A375 (cell line): ENCODE measurements at places on chromosomes 7 and 10. TPM values are rescaled to one million over a fixed set of nuclear protein-coding genes. Genes with fewer than 3 reads are reported as not detected.

The PPP1R3A gene
- total RNA-seq, result not detected in 2 replicates

The ATP5MK gene
- total RNA-seq, result 125 and 156 TPM in 2 replicates

The IGF2BP3 gene
- total RNA-seq, result 121 and 146 TPM in 2 replicates

The TSPAN12 gene
- 3.7 and 4.4 TPM in 2 replicates for total RNA-seq

The ANKRD61 gene
- total RNA-seq, result 0.19 TPM in 1 of 2 replicates, not detected in the other

The TRIM50 gene
- not detected in 2 replicates for total RNA-seq

The BHLHA15 gene
- 0.61 and 0.64 TPM in 2 replicates for total RNA-seq

The OR2A1 gene
- total RNA-seq, result not detected in 2 replicates

The CDHR3 gene
- total RNA-seq, result 0.69 and 0.98 TPM in 2 replicates

The PCLO gene
- 5.9 and 6.8 TPM in 2 replicates for total RNA-seq

The CNNM1 gene
- total RNA-seq, result 0.05 TPM in 1 of 2 replicates, not detected in the other

The ADIRF gene
- total RNA-seq, result 0.56 and 0.64 TPM in 2 replicates

The MPLKIP gene
- total RNA-seq, result 42.5 and 49.0 TPM in 2 replicates

The RELN gene
- total RNA-seq, result under 0.01 TPM in 1 of 2 replicates, not detected in the other

The C7orf57 gene
- 0.08 and 0.32 TPM in 2 replicates for total RNA-seq

The NUTM2B gene
- 0.42 and 0.91 TPM in 2 replicates for total RNA-seq

The BAIAP2L1 gene
- 14.6 and 16.3 TPM in 2 replicates for total RNA-seq

The FAM221A gene
- 1.6 and 1.8 TPM in 2 replicates for total RNA-seq

The RASA4B gene
- 3.7 and 4.4 TPM in 2 replicates for total RNA-seq

The GJD4 gene
- total RNA-seq, result 0.27 TPM in 1 of 2 replicates, not detected in the other

The OR6B1 gene
- not detected in 2 replicates for total RNA-seq

The CAPZA2 gene
- total RNA-seq, result 52.4 and 82.3 TPM in 2 replicates

The SPDYE2B gene
- total RNA-seq, result not detected in 2 replicates

The FFAR4 gene
- 0.08 TPM in 1 of 2 replicates, not detected in the other for total RNA-seq

The CPA2 gene
- total RNA-seq, result 0.48 TPM in 1 of 2 replicates, not detected in the other

The CCDC186 gene
- total RNA-seq, result 4.9 and 7.0 TPM in 2 replicates

The ZNF467 gene
- 0.34 and 0.45 TPM in 2 replicates for total RNA-seq

The MKRN1 gene
- 86.6 and 104 TPM in 2 replicates for total RNA-seq

The SCRN1 gene
- total RNA-seq, result 86.1 and 87.9 TPM in 2 replicates

The RNLS gene
- total RNA-seq, result not detected in 2 replicates

The WEE2 gene
- total RNA-seq, result not detected in 2 replicates

The INMT gene
- 0.11 and 0.42 TPM in 2 replicates for total RNA-seq

The GARIN1A gene
- total RNA-seq, result 0.87 and 1.1 TPM in 2 replicates

The CLDN12 gene
- 25.1 and 25.7 TPM in 2 replicates for total RNA-seq

The ANK3 gene
- total RNA-seq, result 11.7 and 19.6 TPM in 2 replicates

The KCP gene
- total RNA-seq, result not detected in 2 replicates

The RPEL1 gene
- total RNA-seq, result not detected in 2 replicates
